ENCODE measurements at places on chromosomes 11 and 22. TPM values are rescaled to one million over a fixed set of nuclear protein-coding genes. Genes with fewer than 3 reads are reported as not detected.

GRCh38 chr11:75475767-75476650, 43.0 kb upstream of the KLHL35 start:
- DNase-seq = no peak

Gene CD6
- total RNA-seq = not detected

GRCh38 chr11:7672276-7672959, 882 bp downstream of the CYB5R2 start:
- no peak for DNase-seq

DNA sequence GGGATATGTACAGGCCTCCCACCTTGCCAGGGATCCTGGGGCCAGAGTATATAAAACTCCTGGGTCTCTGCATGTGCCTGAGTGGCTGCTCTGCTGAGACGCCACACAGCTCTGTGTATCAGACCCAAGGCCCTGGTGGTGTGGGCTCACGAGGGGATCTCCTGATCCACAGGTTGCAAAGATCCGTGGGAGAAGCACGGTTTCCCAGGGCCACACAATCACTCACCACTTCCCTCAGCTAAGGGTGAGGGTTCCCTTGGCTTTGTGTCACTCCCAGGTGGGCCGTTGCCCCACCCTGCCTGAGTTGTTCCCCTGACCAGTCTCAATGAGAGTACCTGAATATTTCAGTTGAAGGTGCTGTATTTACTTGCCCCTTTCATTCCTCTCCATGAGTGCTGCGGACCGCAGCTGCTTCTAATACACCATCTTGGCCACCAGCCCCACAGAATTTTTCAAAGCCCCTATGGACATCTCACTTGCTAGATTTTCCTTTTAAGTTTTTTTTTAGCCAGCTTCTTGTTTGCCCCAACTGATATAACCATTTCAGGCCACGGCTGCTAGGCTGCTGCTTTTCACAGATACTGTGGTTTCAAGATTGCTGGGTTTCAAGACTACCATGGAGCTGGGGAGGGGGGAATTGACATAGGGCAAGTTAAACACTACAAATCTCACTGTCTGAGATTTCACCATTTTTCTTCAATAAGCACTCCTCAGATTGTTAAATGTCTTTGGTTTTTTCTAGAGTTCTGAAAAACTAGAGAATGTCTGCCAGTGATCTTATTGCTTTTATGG, 13.7 kb upstream of the DEPDC7 start:
- no peak for DNase-seq

Gene MUC6
- total RNA-seq = not detected

GRCh38 chr22:43308060-43308830, 34.9 kb downstream of the SCUBE1 start:
- DNase-seq = no peak

GRCh38 chr22:37566329-37566837, 6.1 kb downstream of the CDC42EP1 start:
- DNase-seq = no peak

- no peak for DNase-seq
Measured at GRCh38 chr11:125005491-125005890, 51.5 kb downstream of the CCDC15 start.

DNA sequence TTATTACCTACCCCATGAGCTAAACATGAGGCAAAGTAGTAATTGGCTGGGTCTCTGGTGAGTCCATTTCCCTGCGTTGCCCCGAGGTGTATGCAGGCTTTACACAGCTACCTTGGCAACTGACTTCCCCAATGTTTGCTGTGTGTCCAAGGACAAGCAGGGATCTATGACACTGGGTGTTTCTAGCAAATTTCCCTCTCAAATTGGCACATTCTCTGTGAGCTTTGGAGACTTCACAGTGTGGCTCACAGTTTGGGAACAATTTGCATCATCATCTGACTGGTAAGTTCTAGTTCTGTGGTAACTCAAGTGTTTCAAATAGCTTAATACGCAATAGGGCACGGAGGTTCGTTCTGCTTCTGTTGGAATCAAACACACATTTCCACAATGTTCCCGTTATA, 12.5 kb downstream of the NNMT start:
- DNase-seq = no peak

Gene IRAG1
- 0.13 TPM for total RNA-seq

GRCh38 chr11:35065566-35065965, 73.4 kb upstream of the CD44 start:
- no peak for DNase-seq

DNA sequence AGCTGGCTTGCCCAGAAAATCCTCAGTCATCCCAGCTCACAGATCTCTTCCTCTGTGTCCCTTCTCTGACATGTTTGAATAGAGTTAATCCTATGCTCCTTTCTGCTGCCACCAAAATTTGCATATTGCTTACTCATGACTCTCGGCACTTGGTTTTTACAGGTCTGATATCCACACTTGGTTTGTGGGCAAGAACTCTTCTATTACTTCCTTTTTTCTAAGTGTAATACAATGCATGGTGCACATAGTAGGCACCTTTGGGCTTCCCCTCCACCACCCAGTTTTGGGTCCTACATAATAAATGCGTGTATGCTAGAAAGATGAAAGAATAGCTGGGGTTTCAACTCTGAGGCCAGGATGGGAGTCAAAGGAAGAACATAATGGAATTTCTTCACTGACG, 69.7 kb upstream of the GRK3 start:
- DNase-seq = no peak

GRCh38 chr22:37260901-37261336, 16.9 kb upstream of the RAC2 start:
- DNase-seq = no peak

- DNase-seq = no peak
Measured at GRCh38 chr11:46270684-46271083, 6.8 kb upstream of the CREB3L1 start.

- DNase-seq = no peak
Measured at GRCh38 chr11:75945446-75945845, 130.4 kb downstream of the UVRAG start.

- no peak for DNase-seq
Measured at GRCh38 chr11:12248330-12248729, 129.0 kb upstream of the PARVA start.

- DNase-seq = no peak
Measured at GRCh38 chr11:9563196-9563730, 10.2 kb upstream of the WEE1 start.

DNA sequence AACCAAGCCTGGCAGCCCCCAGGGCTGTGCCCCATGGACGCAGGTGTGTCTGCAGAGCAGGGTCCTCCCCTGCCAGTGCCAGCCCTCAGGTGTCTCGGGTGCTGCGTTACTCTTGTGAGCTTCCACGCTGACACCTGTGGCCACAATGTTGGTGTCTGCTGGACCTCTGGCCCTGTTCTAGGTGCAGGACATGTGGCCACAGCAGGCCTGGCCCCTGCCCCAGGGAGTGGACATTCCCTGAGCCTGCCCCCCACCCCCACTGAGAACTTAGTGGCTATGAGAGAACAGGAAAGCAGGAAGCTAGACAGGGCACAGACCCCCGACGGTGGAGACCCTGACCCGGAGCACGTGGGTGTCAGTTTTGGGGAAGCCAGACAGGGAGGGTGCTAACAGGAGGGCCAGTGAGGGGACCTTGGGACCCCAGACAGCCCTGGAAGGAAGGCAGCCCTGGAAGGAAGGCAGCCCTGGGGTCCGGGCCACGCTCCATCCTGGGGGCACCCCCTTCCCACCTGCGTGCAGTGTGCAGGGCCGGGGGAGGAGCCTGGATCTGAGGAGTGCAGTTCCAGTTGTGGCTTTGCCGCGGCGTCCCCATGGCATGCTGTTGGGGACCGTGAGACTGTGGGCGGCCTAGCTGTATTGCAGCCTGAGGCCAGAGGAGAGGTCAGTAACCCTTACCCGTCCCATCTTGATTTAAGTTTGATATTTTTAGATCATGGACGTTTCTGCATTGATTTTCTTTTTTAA, 43.9 kb upstream of the PPARA start:
- no peak for DNase-seq

DNA sequence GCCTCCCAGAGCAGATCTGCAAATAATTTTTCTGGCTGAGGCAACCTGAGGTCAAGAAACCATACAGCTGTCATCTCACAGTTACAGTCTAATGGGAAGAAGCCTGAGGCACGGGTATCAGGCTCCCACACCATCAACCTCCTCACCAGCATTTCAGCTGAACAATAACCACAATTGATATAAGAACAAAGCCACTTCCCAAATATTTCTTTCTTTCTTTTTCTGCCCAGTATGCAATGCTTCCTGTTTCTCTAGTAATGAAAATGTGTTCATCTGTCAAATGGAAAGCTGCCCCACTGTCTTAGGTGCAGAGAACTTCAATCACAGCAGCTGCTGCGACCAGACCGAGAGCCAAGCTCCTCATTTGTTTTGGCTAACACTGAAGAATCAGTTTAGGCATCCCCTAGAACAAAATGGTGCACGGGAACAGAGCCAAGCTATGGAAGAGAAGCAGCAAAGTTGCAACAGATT, 108.4 kb downstream of the BLID start:
- no peak for DNase-seq

Gene PLAAT3
- total RNA-seq = 44.7 TPM

- no peak for DNase-seq
Measured at GRCh38 chr11:62133328-62134065, 9.7 kb downstream of the INCENP start.

GRCh38 chr22:31566484-31566883, 70.1 kb downstream of the SFI1 start:
- no peak for DNase-seq

Gene KRTAP5-10
- total RNA-seq = not detected

Gene SCUBE1
- not detected for total RNA-seq

Data from pulmonary artery endothelial cell (primary cell).